ENCODE measurements at places on chromosomes 3 and 15. TPM values are rescaled to one million over a fixed set of nuclear protein-coding genes. Genes with fewer than 3 reads are reported as not detected.

Gene GNAT1
- total RNA-seq, result not detected

Gene NEDD4
- total RNA-seq, result 44.4 TPM

Gene CCR8
- not detected for total RNA-seq

Gene VGLL3
- 10.3 TPM for total RNA-seq

Gene ADGRG7
- not detected for total RNA-seq

Gene ANKUB1
- not detected for total RNA-seq

Gene GPR149
- not detected for total RNA-seq

Gene PLSCR2
- total RNA-seq, result not detected
